PC-3 (cell line): ENCODE measurements at places on chromosomes 1 and 21. TPM values are rescaled to one million over a fixed set of nuclear protein-coding genes. Genes with fewer than 3 reads are reported as not detected.

The MANEAL gene
- 47.6 and 54.1 TPM in 2 replicates for total RNA-seq

The COP1 gene
- total RNA-seq = 8.8 and 16.6 TPM in 2 replicates

The COL8A2 gene
- 0.26 and 0.58 TPM in 2 replicates for total RNA-seq

The GREM2 gene
- not detected in 2 replicates for total RNA-seq

The TDRD5 gene
- not detected in 2 replicates for total RNA-seq

The ST6GALNAC5 gene
- 0.36 and 1.2 TPM in 2 replicates for total RNA-seq

The TEX38 gene
- not detected in 2 replicates for total RNA-seq

The C1orf210 gene
- total RNA-seq = 10.4 and 17.8 TPM in 2 replicates

The FCGR1A gene
- not detected in 2 replicates for total RNA-seq

The RYR2 gene
- not detected in 2 replicates for total RNA-seq

The KCNK1 gene
- 31.1 and 34.7 TPM in 2 replicates for total RNA-seq

The AMPD1 gene
- total RNA-seq = not detected in 2 replicates

The GJB3 gene
- total RNA-seq = 89.9 and 97.9 TPM in 2 replicates

The GSTM5 gene
- total RNA-seq = not detected in 2 replicates

The S100A1 gene
- 0.29 TPM in 1 of 2 replicates, not detected in the other for total RNA-seq

The NCMAP gene
- total RNA-seq = 1.2 and 1.8 TPM in 2 replicates

The MACF1 gene
- total RNA-seq = 103 and 146 TPM in 2 replicates

The TLCD4 gene
- total RNA-seq = 8.3 and 8.6 TPM in 2 replicates

The ODF2L gene
- total RNA-seq = 18.3 and 21.8 TPM in 2 replicates

The TYW3 gene
- total RNA-seq = 14.1 and 21.2 TPM in 2 replicates

The GPR157 gene
- total RNA-seq = 7.3 and 7.9 TPM in 2 replicates

The RHBG gene
- total RNA-seq = 0.26 TPM in 1 of 2 replicates, not detected in the other

The GPATCH4 gene
- total RNA-seq = 37.3 and 73.7 TPM in 2 replicates

The CD101 gene
- 0.17 and 0.36 TPM in 2 replicates for total RNA-seq
